ENCODE measurements at places on chromosomes 12 and 14.

DNA sequence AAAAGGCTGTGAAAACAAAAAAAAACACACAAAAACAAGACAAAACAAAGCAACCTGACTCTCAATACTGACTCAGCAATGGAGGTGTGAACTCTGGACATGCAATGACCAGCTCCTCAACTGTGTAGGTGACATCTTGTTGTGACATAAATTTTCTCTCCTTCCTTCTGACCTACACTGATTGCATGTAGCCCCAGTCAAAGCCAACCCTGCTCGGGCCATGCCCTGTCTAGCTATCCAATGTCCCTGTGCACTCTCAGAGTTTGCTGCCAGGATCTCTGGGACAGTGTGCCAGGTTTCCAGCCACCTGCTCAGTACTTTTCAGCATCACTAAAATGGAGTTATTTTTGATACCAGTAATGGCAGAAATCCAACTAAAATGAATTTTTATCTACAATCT is 18.9 kb upstream of the CRACR2A start:
- DNase-seq, result no peak

- no peak for DNase-seq
Measured at GRCh38 chr12:125299840-125300239, 234.6 kb downstream of the AACS start.

GRCh38 chr14:68927089-68927488 is 52.0 kb downstream of the ACTN1 start:
- no peak for DNase-seq

- DNase-seq, result no peak
Measured at GRCh38 chr14:52934762-52935161, 16.1 kb downstream of the FERMT2 start.

- no peak for DNase-seq
Measured at GRCh38 chr12:28035500-28035899, 63.0 kb upstream of the PTHLH start.

- no peak for DNase-seq
Measured at GRCh38 chr12:54432815-54433164, 13.7 kb upstream of the ITGA5 start.

- DNase-seq, result no peak
Measured at GRCh38 chr12:85874031-85874461, at the start of gene NTS. Gene NTS, plus strand, starts transcription at chr12:85874295. Its CDS starts 109 bp downstream, at chr12:85874404.

GRCh38 chr12:10175846-10176636 is 2.8 kb upstream of the TMEM52B start:
- peak; percentile 68 for DNase-seq

DNA sequence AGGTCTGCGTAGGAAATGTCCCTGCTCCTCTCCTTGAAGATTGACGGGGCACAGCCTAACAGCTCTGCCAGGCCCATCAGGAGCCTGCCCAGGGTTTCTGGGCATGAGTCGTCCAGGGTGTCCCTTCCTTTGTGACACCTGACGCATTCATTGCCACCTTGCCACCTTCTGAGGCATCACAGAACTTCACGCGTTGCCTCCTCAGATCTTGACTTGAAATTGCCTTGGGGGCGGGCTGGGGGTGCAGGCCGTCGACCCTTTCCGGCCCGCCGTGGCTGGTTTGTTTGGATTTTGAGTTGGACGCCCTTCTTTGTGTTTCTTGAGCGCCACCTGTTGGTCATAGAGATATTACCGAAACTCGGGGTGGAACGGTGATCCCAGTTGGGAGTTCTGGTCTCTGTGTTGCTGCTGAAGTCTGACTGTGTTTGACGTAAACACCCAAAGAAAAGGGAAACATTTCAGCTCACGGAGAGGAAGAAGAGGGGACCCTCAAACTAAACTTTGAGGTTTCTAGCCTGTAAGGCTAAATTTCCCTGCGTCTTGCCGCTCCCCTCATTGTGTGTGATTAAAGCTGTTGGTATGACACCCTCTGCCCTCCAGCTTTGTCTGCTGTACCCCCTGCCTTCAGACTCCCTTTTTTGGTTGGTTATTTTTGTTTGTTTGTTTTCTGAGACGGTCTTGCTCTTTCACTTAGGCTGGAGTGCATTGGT is 44.6 kb downstream of the MLXIP start:
- DNase-seq, result peak; percentile 62

GRCh38 chr14:30210630-30211029 is 283.0 kb upstream of the PRKD1 start:
- no peak for DNase-seq

- peak; percentile 24 for DNase-seq
Measured at GRCh38 chr12:95201056-95201670, 16.1 kb downstream of the FGD6 start.

DNA sequence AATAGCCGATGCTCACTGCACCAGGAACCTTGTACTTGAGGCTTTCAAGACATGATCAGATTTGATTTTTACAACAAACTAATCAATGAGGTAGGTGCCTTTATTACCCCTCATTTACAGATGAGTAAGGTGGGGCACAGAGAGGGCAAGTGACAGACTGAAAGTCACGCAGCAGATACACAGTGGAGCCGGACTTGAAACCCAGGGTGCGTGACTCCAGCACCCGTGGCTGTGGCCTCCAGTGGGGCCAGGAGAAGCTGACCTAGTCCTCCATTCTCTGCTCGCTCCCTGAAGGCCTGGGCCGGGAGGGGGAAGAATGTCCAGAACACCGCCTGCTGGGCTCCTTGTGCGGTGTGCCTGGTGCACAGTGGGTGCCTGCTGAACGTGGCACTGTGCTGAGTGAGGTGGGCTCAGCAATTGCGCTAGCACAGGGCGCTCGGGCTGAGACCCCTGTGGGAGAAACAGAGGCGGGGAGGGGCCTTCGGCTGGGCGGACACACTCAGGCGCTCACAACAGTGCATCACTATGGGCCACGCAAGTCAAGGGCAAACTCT is 125.2 kb downstream of the CALM1 start:
- no peak for DNase-seq

- no peak for DNase-seq
Measured at GRCh38 chr14:24435192-24435810, 5.5 kb downstream of the KHNYN start.

- no peak for DNase-seq
Measured at GRCh38 chr14:70920608-70921007, 13.3 kb downstream of the PCNX1 start.

DNA sequence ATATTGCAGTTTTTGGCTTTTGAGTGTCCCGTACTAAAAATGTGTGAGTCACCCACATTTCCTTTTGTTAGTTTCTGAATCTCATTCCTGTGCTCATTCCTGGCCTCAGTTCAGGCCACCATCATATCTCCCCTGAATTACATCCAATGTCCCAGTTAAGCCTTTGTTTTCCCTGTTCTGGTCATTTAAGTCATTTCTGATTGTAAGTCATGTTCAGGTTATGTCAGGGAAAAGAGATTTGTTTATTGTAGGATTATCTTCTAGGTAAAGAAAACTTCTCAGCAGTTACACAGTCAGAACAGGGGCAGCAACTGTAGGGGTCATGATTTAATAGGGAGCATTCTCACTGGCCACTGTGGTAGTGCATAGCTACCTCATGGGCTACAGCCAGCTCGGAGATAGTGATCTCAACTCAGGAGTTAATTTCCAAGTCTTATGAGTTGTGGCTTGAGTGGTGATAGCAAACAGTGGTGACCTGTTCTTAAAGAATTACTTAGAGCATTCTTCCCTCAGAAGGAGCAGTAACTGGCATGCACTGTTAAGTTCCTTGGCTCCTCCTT is 6.7 kb downstream of the DDX47 start:
- DNase-seq, result peak; percentile 71

- DNase-seq, result no peak
Measured at GRCh38 chr12:69500631-69501030, 30.4 kb downstream of the FRS2 start.

DNA sequence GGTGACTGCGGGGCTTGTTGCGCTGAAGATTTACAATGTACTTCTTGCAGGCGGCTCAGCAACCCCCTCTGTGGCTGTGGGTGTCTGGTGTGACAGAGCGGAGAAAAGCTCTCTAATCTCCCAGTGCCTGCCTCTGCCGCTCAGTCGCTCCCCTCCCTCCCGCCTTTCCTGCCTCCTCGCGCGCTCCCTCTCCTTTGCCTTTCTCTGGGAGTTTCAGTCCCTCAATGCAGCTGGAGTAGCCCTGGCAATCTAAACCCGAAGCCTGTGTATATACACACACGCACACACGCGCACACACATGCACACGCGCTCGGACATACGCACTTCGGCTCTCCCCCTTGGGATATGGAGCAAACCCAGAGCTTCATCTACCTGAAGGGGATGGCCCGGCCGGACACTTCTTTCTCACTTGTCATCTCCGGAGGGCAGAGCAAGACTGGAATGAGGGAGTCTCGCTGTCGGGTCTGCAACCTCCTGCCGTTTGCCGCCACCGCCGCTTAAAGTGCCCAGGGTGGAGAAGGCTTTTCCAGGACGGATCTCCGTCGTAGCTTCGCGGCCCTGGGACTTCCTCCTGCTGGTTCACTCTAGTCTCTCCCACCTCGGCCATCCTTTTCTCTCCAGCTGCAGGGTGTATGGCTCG is 599 bp upstream of the TRHDE start:
- no peak for DNase-seq

- DNase-seq, result peak; percentile 65
Measured at GRCh38 chr12:51351913-51352532, 5.5 kb upstream of the CELA1 start.

- no peak for DNase-seq
Measured at GRCh38 chr12:7209958-7210357, 20.5 kb downstream of the PEX5 start.

DNA sequence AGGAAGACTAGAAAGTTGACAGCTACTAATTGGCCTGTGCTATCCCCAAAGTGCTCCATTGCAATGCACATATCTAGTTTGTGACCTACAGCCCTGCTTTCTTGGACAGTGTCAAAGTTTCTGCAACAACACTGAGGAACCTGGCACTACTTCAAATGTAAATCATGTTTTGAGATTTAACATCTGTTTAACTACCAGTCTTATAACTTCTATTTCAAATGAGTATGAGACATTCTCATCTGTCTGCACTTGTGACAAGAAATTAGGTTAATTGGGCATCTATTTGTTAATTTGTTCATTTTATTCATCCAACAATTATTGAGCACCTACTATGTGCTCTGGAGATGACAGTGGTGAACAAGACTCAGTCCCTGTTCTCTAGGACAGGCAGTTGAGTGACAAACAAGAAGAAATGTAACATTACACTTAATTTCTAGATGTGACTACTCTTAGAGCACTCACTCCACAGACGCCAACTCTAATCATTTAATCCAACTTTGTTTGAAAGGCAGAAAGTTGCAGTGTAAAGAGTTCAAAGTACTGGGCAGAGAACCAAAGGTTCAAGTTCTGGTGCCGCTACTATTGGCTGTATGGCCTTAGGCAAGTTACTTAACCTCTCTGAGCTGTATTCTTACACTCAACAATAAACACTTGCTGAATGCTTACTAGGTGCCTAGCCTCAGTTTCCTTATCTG is 74.8 kb downstream of the HECTD4 start:
- no peak for DNase-seq

DNA sequence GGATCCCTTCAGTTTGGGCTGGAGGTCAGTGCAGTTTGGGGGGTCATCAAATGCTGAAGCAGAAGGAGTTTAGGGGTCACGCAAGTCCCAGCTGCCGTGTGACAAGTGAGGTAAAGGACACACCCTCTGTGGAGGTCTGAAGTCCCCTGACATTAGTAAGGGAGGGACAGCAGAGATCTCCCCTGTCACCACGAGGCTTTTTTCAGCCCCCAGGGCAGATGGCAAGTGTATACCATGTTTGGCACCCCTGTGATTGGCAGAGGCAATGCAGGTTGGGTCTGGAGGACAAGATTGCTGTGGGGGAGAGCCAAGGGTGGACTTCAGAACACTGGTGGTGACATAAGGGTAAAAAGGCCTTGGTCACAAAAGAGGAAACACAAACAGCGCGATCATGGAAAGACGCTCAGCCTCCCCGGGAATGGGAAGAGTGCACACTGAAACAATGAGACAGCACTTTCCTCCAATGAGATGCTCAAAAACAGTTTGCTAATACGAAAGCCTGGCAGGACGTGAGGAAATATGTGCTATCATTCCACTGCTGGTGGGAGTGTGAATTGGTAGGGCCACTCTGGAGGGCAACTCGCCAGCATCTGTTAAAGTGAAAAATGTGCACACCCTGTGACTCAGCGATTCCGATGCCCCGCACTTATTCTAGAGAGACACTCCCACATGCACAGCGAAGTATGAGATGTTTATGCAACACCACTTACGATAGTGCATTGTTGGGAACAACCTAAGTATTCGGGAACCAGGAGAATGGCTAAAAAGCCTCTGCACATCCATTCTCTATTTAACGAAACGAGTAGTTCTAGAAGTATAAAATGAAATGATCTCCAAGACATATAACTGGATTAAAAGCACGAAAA is 14.4 kb upstream of the CD27 start:
- DNase-seq, result peak; percentile 50

GRCh38 chr14:42606839-42607238 is 1000.2 kb downstream of the LRFN5 start:
- DNase-seq, result no peak

DNA sequence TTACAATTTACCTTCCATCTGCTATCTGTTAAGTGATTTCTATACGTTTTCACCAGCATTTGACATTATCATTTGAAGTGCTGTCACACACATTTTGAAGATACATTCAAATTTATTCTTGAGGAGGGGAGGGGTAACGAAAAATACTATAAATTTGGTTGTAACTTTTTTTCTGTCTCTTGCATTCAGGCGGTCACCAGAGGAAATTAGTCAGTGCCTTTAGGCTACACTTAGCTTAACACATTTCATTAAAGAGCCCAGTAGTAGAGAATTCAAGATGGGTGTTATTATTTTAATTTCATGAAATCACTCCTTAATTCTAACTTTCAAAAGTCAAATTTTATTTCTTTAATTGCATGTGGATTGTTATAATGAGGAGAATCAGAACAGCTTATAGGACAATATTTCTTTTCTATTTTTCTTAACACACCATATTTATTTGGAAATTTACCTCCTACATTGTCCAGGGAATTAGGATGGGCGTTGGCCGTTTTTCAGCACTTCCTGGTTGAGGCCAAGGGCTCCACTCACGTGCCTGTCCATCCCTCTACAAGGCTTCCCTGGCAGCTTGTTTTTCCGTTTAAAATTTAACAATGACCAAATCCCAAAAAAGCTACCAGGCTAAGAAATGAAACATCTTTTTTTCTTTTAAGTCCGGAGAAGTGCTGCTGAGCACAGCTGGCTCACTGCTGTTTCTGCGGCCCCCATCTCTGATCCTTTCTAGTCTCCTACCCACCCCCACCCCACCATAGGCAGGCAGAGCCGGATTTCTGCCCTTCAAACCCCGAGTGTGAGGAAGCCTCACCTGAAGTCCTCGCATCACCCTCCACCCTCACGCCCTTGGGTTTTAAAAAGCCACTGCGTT is 1.1 kb upstream of the FAR2 start:
- no peak for DNase-seq

- DNase-seq, result no peak
Measured at GRCh38 chr14:50865391-50866076, 6.3 kb upstream of the ABHD12B start.

DNA sequence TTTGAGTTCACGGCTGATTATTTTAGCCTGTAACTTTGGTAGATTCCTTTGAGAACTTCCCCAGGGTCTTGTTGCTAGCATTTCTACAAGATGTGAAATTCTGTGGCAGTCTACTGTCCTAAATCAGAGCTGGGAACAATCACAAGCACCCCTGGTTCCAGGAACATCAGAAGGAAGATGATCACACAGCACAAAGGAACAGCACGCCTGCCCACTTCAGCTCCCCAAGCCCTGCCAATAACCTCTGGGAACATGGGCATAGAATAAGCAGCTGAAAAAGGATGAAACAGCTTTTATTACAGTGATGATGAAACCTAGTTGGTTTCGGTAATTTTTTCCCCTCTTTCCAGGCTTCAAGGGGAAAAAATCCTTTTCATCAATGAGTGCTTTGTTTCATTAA is 12.3 kb downstream of the GPR19 start:
- no peak for DNase-seq

GRCh38 chr12:18620986-18621385 is 116.8 kb downstream of the PLCZ1 start:
- DNase-seq, result no peak

Data from Caco-2 (cell line).